Mucosa of gallbladder (tissue), 1 donor: ENCODE measurements at places on chromosomes 13 and 19. TPM values are rescaled to one million over a fixed set of nuclear protein-coding genes. Genes with fewer than 3 reads are reported as not detected.

- no peak for DNase-seq
Measured at GRCh38 chr13:34884366-34884765, 57.7 kb upstream of the NBEA start.

DNA sequence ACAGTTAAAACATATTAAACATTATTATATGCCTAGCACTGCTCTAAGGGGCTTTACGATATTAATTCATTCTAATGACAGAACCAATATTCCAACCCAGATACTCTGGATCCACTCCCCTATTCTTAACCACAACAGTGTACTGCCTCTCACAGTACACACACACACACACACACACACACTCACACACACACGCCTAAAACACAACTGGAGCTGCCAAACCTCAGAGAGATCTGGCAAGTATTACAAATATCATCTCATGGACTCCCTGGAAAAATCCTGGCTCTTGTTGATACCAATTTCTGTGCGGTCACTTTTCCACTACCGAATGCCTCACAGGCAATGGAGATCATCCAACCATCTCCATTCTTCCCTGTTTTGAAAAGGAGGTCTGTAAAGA lies 1.3 kb downstream of the ZNF780A start:
- no peak for DNase-seq

DNA sequence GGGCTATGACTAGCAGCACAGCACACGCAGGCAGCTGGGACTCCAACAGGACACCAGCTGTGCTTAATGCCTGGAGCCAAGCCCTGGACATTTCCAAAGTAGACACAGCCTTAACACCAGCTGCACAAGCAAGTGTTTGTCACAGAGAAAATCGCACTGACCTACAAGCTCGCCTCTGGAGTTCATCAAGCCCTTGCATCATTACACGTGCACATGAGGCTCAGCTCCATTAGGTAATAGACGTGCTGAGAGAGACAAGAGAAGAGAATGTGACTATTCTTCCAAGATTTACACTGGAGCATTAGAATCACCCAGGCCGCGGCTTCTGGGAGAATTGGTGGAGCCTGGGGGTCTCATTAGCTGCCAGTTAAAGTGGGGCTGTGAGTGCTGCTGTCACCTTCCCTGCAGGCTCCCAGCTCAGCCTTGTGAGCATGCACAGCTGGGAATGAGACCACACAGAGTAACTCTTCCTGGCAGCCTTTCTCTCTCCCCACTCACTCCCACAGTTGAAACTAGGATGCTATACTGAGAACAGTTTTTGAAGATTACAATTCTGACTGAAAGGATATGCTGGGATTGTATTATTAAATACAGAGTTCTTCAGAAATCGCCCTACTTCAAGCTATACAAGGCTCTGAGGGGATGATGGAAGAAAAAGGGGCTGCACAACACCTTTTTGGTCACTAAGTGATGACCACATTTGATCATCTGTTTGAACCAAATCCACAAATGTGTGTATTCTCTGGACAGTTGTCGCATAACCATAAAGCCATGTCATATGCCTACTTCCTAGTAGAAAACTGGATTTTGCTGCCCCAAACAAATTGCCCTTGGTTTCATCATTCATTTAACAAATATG lies 10.5 kb downstream of the STOML3 start:
- DNase-seq, result peak; percentile 60

DNA sequence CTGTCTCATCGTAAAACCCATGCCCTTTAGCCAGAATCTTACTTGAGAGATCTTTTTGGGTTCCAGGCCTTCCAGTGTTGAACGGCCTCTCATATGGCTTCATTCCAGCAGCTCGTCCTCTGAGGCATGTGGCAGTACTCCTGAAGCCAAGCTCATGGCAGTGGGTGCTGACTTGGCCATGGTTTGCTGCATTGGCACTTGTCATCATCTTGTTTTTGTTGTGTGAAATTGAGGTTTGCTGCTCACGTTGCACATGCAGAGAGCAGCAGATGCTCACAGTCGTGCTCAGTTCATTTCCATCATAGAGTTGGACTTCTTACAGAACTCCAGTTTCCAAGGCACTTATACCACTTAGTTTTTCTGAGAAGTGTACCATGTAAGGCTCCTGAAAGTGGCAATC lies 14.9 kb downstream of the TEX29 start:
- no peak for DNase-seq

GRCh38 chr13:93776936-93777335 lies 550.3 kb downstream of the GPC6 start:
- DNase-seq, result no peak

DNA sequence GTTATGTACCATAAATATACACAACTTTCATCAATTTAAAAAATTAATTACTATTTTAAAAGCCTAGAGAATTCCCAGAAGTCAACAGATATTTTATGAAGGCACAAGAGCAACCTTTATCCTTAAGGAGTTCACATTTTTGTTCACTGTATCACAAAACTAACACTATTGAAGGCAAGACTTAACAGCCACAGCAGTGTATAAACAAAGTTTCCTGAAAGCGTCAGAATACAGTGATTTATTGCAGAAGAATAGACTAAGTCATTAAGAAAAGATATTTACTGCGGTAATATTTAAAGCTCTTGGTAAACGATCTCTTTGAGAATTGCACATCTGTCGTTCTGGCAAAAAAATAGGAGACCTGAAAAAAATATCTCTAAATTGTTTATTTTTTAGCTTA lies 419.3 kb upstream of the NBEA start:
- DNase-seq, result no peak

- no peak for DNase-seq
Measured at GRCh38 chr13:31073859-31074718, 87.6 kb downstream of the HSPH1 start.

DNA sequence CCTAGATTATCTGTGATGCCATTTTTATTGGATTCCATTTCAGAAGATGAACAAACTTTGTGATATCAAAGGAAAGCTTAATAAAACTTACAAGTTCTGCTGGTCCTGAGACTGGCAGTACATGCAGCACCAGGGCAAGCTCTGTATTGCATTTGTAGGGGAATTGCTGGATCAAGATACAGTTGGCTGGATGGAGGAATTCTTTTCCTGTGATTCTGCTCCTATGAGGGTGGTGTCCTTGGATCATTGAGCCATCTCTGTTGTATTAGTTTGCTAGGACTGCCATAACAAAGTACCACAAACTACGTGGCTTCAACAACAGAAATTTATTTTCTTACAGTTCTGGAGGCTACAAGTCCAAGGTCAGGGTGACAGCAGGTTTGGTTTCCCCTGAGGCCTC lies 33.9 kb upstream of the CSNK1A1L start:
- no peak for DNase-seq

- peak; percentile 91 for DNase-seq
Measured at GRCh38 chr19:18274781-18275356, 617 bp upstream of the IQCN start.

DNA sequence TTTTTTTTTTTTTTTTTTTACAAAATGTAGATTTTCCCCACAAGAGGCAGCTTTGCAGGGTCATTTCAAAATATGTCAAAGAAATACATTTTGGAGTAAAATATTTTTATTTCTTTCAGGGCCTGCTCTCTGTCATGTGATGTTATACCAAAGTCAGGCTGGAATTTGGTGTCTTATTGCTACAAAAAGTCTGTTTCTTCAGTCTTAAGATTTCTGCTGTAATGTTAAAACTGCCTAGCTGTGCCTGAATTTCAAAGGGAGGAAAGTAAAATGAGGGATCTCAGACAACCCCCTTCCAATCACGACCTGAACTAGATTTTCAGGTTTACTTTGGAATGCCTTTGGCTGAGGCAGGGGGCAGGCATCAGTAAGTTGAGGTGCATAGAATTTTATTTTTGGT lies 12.8 kb upstream of the GTF2F2 start:
- DNase-seq, result no peak

DNA sequence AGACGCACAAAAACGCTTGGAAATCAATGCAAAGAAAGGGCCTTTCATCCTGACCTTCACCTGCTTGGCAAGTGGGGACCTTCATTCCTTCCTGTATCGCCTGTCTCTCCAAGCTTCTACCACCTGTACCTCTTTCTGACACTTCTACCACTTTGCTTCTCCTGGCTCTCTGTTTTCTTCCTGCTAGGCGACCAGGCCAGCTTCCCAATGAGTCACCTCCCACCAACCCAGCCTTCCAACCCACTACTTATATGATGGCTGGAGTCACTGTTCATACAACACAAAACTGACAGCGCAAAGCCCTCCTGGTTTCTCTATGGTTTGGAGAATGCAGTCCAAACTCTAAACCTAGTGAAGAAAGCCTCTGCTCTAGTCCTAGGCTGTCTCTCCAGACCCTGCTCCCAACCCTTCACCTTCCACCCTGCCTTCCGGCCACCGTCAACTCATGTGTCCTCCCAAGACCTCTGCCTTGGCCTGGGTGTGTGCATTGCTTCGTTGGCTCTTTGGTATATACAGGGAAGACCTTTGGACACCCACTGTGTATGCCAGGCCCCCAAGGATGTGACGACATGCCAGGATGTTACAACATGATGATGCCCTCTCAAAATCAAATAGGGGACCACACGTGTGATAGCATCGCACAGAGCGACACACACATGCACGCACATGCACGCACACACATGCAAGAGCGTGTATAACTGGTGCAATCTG lies 148.5 kb downstream of the STK24 start:
- no peak for DNase-seq

- DNase-seq, result no peak
Measured at GRCh38 chr19:34178274-34178610, 5.9 kb downstream of the LSM14A start.

The NOVA2 gene
- total RNA-seq, result 3.1 TPM

The SCGB2B2 gene
- total RNA-seq, result 1.0 TPM

The BLVRB gene
- total RNA-seq, result 65.9 TPM

The PHF11 gene
- total RNA-seq, result 36.7 TPM

The TMEM255B gene
- total RNA-seq, result 17.0 TPM

The SPRYD7 gene
- total RNA-seq, result 6.3 TPM
